ENCODE measurements at places on chromosomes 1 and 21. TPM values are rescaled to one million over a fixed set of nuclear protein-coding genes. Genes with fewer than 3 reads are reported as not detected.

Gene HAO2
- polyA plus RNA-seq = 0.14 TPM

Gene GPR37L1
- 0.08 TPM for polyA plus RNA-seq

Gene LEFTY2
- polyA plus RNA-seq = 6.4 TPM

Gene APOBEC4
- polyA plus RNA-seq = not detected

Gene NID1
- polyA plus RNA-seq = 230 TPM

Gene FOXO6
- polyA plus RNA-seq = 14.9 TPM

Gene PADI2
- 111 TPM for polyA plus RNA-seq

Gene PKP1
- 4.6 TPM for polyA plus RNA-seq

Gene GCSAML
- 0.11 TPM for polyA plus RNA-seq

Gene TIE1
- polyA plus RNA-seq = 42.5 TPM

Gene S100A11
- polyA plus RNA-seq = 146 TPM

Gene NME7
- polyA plus RNA-seq = 15.7 TPM

Gene MSH4
- 0.33 TPM for polyA plus RNA-seq

Gene ATAD3C
- polyA plus RNA-seq = 0.30 TPM

Gene KAZN
- 12.8 TPM for polyA plus RNA-seq

Gene SFN
- 0.10 TPM for polyA plus RNA-seq

Gene C1orf87
- 0.80 TPM for polyA plus RNA-seq

Gene PODN
- 7.8 TPM for polyA plus RNA-seq

Gene MGST3
- polyA plus RNA-seq = 166 TPM

Gene C1orf94
- 0.06 TPM for polyA plus RNA-seq

Gene L1TD1
- 0.80 TPM for polyA plus RNA-seq

Gene TNFAIP8L2
- polyA plus RNA-seq = 1.7 TPM
